Nasal cavity respiratory epithelium epithelial cell of viscerocranial mucosa (primary cell): ENCODE measurements at places on chromosomes 13 and 19. TPM values are rescaled to one million over a fixed set of nuclear protein-coding genes. Genes with fewer than 3 reads are reported as not detected.

Gene NXNL1
- total RNA-seq: not detected in 2 replicates

Gene PABPC3
- under 0.01 and 0.21 TPM in 2 replicates for total RNA-seq

Gene CD33
- total RNA-seq: not detected in 2 replicates

Gene CGB8
- total RNA-seq: not detected in 2 replicates

Gene TRAPPC2B
- 9.7 and 19.1 TPM in 2 replicates for total RNA-seq

Gene OR1I1
- total RNA-seq: not detected in 2 replicates

Gene HS6ST3
- total RNA-seq: under 0.01 TPM in 2 replicates

Gene FFAR2
- total RNA-seq: not detected in 2 replicates

Gene RYR1
- total RNA-seq: 6.8 and 8.0 TPM in 2 replicates

Gene MBNL2
- 28.0 and 59.7 TPM in 2 replicates for total RNA-seq

Gene ICAM5
- total RNA-seq: 1.7 and 6.4 TPM in 2 replicates

Gene CBLC
- 59.5 and 120 TPM in 2 replicates for total RNA-seq

Gene ZNF793
- 2.7 and 7.0 TPM in 2 replicates for total RNA-seq

Gene DKKL1
- 0.14 and 0.34 TPM in 2 replicates for total RNA-seq

Gene WASF3
- total RNA-seq: 5.1 and 8.0 TPM in 2 replicates

Gene HIF3A
- 0.71 TPM in 1 of 2 replicates, not detected in the other for total RNA-seq

Gene CRB3
- total RNA-seq: 34.7 and 79.3 TPM in 2 replicates

Gene SRRM5
- 0.07 TPM in 1 of 2 replicates, not detected in the other for total RNA-seq

Gene SKA3
- total RNA-seq: 1.7 and 2.7 TPM in 2 replicates

Gene AMH
- 0.34 and 0.78 TPM in 2 replicates for total RNA-seq

Gene RASIP1
- 0.71 and 1.4 TPM in 2 replicates for total RNA-seq

Gene ADM5
- under 0.01 and 0.78 TPM in 2 replicates for total RNA-seq
